Epithelial cell of umbilical artery (primary cell): ENCODE measurements at places on chromosomes 5 and 9. TPM values are rescaled to one million over a fixed set of nuclear protein-coding genes. Genes with fewer than 3 reads are reported as not detected.

Gene HDAC3
- total RNA-seq, result 50.3 and 56.1 TPM in 2 replicates

Gene CDKN2A
- 2.1 and 4.9 TPM in 2 replicates for total RNA-seq

Gene DBH
- total RNA-seq, result not detected in 2 replicates

Gene PCDHA9
- under 0.01 and 0.15 TPM in 2 replicates for total RNA-seq

Gene TMEFF1
- 3.8 and 7.8 TPM in 2 replicates for total RNA-seq

Gene ITK
- not detected in 2 replicates for total RNA-seq

Gene TAF1L
- total RNA-seq, result under 0.01 TPM in 1 of 2 replicates, not detected in the other

Gene STPG3
- total RNA-seq, result not detected in 2 replicates

Gene HACD4
- 1.6 and 2.6 TPM in 2 replicates for total RNA-seq

Gene ACTBL2
- under 0.01 TPM in 1 of 2 replicates, not detected in the other for total RNA-seq

Gene ACOT12
- not detected in 2 replicates for total RNA-seq

Gene ARID3C
- under 0.01 and 0.30 TPM in 2 replicates for total RNA-seq

Gene PCDHGA6
- 0.76 and 0.97 TPM in 2 replicates for total RNA-seq

Gene C9orf152
- total RNA-seq, result not detected in 2 replicates

Gene CATSPER3
- not detected in 2 replicates for total RNA-seq

Gene TOR4A
- 29.3 and 39.0 TPM in 2 replicates for total RNA-seq

Gene PHYHD1
- total RNA-seq, result not detected in 2 replicates

Gene GPX3
- total RNA-seq, result 2.3 and 2.6 TPM in 2 replicates

Gene LCN9
- not detected in 2 replicates for total RNA-seq

Gene PKD2L2
- total RNA-seq, result not detected in 2 replicates
